ENCODE measurements at places on chromosomes 12 and 14.

- no peak for DNase-seq
Observed at GRCh38 chr14:102811254-102811963, 34.2 kb downstream of the TRAF3 start.

- no peak for DNase-seq
Observed at GRCh38 chr14:89767861-89768268, 186.7 kb downstream of the EFCAB11 start.

GRCh38 chr14:97393244-97393643 is 596.1 kb downstream of the VRK1 start:
- no peak for DNase-seq

DNA sequence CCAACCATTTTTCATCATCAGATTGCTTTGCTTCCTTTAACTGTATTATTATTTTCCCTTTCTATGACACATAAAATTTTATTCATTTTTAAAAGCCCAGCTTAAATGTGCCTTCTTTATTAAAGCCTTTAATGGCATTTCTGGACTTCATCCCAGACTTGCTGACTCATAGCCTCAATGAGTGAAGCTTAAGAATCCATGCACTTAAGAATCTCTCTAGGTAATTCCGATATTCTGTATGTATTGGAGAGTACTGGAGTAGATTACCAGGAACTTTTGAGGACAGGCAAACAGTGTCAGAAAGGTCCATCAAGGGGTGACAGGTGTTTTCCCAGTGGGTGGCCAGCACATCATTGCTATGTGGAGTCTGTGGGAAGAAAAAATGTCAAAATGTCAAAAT is 107.9 kb downstream of the PTPRQ start:
- DNase-seq: no peak

GRCh38 chr12:14514154-14514842 is 53.4 kb downstream of the PLBD1 start:
- peak; percentile 72 for DNase-seq

GRCh38 chr12:85188619-85189018 is 91.4 kb upstream of the ALX1 start:
- no peak for DNase-seq

- DNase-seq: no peak
Observed at GRCh38 chr12:96205908-96206307, 11.7 kb downstream of the ELK3 start.

- no peak for DNase-seq
Observed at GRCh38 chr14:54692284-54692772, 125.4 kb downstream of the SAMD4A start.

GRCh38 chr12:57564178-57564740 is 14.4 kb downstream of the KIF5A start:
- DNase-seq: no peak

GRCh38 chr14:45721472-45721871 is 468.5 kb upstream of the MIS18BP1 start:
- no peak for DNase-seq

DNA sequence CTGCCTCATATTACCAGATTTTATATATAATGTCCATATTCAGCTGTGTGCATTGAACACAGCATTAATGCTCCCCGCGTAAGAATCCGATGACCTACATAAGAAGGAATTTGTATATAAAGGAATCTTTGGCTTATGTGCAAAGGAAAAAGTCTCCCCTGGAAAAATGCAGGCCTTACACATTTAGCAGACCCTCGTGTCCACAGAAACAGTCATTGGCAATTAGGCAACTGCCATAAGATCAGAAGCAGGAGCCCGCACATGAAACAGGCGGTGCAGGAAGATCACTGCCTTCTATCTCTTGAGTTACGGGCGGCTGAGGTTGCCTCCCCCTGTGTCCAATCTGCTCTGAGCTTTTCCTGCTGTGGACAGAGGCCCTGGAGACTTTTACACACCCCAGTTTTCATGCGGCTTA is 63.2 kb upstream of the RFX4 start:
- no peak for DNase-seq

DNA sequence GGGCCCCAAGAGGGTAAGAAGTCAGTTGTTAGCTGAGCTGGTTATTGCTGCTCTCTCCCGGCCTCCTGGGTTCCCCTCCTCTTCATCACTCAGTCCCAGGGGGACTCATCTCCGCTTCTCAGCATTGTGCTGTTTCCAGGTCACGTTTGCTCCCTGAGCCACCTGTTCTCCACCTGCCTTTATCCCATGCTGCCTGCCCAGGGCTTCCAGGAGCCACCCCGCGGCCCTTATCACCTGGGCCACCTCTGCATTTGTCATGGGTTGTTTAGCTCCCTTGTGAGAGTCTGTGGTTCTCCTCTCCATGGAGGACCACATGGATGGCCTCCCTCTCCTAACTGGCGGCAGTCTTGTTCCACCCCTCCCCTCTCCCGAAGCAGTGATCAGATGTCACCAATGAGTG is 36.0 kb downstream of the SYNDIG1L start:
- no peak for DNase-seq

- no peak for DNase-seq
Observed at GRCh38 chr14:54621686-54622085, 54.8 kb downstream of the SAMD4A start.

GRCh38 chr14:91477388-91477787 is 32.7 kb downstream of the PPP4R3A start:
- DNase-seq: no peak

GRCh38 chr14:58805605-58806409 is 168.0 kb downstream of the DACT1 start:
- no peak for DNase-seq

GRCh38 chr12:94730847-94731246 is 80.5 kb upstream of the TMCC3 start:
- DNase-seq: no peak

DNA sequence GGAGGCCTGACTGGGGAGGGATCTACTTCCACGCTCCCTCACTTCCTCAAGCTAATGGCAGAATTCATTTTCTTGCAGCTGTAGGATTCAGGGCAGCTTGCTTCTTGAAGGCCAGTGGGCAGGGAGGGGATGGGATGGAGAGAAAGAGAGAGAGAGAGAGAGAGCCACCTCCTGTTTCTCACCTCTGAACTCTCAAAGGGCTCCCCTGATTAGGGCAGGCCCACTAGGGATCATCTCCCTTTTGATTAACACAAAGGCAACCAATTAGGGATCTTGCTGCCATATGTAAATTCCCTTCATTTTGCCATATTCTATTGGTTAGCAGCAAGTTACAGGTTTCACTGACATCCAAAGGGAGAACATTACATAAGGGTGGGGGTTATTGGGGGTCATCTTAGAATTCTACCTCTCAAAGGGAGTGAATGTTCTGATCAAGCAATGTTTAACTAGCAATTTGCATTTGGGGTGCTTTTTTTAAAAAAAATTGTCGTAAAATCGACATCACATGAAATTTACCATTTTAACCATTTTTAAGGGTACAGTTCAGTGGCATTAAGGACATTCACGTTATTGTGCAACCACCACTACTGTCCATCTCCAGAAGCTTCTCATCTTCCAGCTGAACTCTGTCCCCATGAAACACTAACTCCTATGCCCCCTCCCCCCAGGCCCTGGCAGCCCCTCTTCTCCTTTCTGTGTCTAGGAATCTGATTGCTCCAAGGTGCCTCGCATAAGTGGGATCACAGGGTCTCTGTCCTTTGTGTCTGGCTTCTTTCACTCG is 47.3 kb upstream of the NCOR2 start:
- DNase-seq: no peak

- DNase-seq: no peak
Observed at GRCh38 chr14:38502239-38502638, 246.3 kb upstream of the CLEC14A start.

- DNase-seq: no peak
Observed at GRCh38 chr12:104870797-104871196, 87.3 kb downstream of the SLC41A2 start.

DNA sequence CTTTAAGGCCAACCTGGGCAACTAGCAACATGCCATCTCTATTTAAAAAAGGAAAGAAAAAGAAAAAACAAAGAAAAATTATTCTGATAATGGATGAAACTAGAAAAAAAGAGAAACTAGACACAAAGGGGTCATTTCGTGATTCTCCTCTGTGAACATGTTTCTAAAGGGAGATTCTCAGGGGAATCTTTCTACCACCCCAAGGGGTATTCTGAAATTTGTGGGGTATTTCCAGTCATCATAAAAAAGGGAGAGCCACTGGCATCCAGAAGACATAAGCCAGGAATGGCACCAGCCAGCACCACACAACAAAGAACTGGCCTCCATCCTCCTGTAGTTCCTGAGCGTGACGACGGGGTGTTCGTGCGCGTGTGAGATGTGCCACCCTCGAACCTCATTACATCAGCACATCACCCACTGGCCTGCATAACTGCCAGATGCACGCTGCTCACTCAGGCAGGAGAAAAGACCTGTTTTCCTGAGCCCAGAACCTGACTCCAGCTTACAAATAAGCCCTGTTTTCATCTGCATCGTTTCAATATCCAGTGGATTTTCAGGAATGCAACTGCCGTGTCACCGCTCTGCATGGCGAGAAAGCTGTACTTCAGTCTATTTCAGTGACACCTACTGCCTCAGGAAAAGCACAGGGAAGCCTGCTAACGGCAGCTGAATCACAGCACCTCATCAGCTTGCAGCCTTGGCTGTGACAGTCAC is 23.9 kb downstream of the STX2 start:
- no peak for DNase-seq

- DNase-seq: no peak
Observed at GRCh38 chr14:86020841-86021240, 490.9 kb downstream of the FLRT2 start.

GRCh38 chr12:58764100-58764953 is 156.0 kb downstream of the LRIG3 start:
- DNase-seq: no peak

GRCh38 chr14:39956372-39956771 is 524.1 kb upstream of the FBXO33 start:
- DNase-seq: no peak

DNA sequence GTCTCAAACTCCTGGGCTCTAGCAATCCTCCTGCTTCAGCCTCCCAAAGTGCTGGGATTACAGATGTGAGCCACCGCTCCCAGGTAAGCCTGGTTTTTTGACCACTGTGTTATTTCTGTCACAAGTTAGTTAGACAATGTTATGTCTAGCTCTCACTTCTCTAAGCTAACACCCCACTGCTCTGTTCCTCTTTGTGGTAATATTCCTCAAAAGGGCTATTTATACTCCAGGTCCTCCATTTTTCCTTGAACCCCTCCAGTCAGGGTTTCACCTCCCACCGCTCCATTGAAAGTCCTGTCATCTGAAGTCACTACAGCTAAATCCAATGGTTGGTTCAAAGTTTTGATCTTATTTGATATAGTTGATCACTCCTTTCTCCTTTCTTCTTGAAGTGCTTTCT is 5.1 kb downstream of the IRAK3 start:
- no peak for DNase-seq

DNA sequence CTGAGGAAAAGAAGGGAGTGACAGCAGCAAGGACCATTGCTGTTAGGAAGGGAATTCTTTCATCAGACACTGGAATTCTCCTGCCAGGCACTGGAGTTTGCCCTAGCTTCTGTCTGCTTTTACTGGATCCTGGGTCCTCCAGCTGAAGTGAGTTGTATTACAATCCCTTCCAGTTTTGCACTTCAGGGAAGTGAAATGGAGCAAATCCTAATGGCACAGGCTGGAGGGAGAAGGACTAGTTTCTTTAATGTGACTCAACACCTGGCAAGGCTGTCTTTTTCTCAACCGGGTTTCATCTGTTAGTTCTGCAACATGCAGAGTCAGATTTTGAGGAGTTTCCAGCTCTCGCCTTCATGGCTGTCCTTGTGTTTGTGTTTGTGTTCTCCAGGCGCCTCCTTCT is 45.8 kb downstream of the ETV6 start:
- no peak for DNase-seq
